NCI-H2171 treated with DMSO at 0.1 percent for 48 hours (cell line): ENCODE measurements at places on chromosomes 1 and 21.

DNA sequence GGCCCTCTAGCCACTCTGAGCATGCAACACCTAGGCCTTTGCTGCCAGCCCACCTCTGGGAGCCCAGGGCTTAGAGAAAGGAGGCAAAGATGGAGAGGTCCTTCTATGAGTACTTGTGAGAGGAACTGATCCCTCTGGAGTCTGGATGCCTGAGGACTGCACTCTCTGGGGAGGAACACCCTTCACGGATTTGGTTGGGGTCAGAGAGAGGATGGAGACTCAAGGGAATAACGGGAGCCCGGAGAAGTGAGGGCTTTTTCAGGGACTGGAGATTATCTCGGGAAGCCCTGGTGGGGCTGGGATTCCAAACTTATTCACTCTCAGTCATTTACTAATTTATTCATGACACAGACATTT, 413 bp upstream of the C1orf232 start:
- DNase-seq = peak; percentile 69

- DNase-seq = no peak
Observed at GRCh38 chr1:2791027-2791760, 10.3 kb downstream of the TTC34 start.

DNA sequence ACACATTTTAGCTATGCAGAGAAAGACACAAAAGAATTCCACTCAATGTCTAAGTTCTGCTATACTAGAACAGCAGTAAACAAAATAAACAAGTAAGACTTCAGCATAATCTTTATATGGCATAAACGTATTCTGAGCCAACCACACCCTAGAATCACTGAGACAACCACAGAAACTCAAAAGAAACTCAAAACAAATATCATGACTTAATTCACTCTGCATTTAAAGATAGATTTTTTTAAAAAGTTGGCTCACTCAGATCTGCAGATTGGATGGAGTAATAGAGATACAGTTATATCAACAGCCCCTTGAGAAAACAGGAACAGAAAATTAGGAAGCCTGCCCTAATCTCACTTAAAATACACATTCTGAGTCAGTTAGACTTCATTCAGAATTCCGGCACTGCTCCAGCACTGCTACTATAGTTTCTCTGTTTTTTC, 95.0 kb downstream of the COL24A1 start:
- DNase-seq = no peak

DNA sequence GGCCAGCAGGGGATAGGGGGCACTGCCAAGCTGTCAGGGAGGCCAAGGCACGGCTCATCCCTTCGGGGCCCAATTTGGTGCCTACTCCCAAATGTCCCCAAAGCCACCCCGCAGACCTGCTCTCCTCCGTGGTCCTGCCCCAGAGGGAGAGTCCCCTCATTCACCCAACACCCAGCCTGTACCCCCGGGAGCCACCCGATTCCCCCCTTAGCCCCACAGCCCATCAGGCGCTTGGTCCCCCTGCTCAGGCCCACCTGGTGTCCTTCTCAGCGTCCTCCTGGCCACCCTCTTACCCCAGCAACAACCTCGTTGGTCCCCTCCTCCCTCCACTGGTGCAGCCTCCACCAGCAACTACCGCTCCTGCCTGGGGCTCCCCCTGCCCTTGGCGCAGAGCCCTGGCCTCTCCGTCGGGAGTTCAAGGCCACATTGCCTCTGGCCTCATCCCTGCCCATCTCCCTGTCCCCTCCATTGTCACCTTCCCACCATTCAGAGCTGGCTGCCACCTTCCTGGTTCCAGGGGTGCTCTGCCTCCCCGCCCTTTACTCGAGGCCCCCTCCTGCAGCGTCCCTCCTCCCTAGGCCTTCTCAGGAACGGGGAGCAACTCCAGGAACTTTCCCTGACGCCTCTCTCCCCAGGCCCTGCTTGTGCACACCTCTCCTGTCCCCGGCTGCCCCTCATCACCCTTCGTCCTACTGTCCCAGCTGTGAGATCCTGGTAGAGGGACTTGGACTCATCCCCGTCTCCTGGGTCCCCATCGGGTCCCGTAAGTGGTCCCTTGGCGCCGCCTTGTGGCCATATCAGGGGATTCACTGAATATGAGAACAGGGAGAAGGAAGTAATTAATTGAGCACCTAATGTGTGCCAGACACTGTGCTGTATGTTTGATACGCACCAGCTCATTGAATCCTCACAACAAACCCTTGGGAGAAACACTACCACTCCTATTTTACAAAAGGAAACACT, 73.9 kb downstream of the RAP1GAP start:
- peak; percentile 39 for DNase-seq

DNA sequence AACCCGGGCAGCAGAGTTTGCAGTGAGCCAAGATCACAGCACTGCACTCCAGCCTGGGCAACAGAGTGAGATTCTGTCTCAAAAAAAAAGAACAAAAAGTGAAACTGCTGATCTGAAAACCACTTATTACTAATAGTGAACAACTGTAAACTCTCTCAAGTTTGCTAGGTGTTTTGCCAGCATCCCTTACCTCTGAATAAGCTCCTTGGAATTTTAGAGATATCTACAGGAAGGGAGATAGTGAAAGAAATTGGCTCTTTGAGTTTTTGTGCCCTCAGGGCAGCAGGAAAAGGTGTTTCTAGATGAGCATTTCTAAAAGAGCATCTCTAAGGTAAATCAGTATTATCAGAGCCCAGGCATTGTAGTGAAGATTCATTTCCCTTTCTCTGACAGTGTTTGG, 27.1 kb downstream of the PARK7 start:
- no peak for DNase-seq

GRCh38 chr1:64483731-64484414, 13.9 kb downstream of the CACHD1 start:
- DNase-seq = no peak

- DNase-seq = no peak
Observed at GRCh38 chr1:238104752-238105151, 214.0 kb upstream of the ZP4 start.

DNA sequence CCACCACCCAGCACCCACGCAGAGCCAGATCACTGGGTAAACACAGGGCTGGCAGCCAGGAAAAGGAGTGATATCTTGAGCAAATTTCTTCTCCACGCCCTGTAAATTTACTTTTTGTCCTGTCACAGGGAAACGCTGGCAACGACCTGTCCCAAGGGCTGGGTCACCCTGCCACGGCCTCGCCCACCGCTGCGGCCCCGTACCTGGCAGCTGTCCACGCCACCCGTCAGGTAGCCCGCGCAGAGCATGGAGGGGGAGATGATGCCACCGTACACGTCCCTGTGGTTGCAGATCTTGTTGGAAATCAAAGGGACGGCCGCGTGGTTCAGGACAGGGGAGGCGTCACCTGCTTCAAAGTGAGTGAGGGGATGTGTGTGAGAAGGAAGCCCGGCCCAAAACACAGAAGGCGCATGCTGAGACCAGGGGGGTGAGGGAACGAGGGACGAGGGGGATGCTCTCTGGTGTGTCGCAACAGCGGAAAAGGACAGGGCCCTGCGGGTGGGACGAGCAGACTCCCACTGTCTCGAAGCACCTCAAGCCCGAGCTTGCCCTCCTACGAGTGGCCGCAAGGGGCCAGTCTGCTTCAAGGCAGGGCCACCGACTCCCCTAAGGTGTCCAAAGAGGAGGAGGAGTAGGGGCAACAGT, 10.1 kb upstream of the TFF1 start:
- no peak for DNase-seq

DNA sequence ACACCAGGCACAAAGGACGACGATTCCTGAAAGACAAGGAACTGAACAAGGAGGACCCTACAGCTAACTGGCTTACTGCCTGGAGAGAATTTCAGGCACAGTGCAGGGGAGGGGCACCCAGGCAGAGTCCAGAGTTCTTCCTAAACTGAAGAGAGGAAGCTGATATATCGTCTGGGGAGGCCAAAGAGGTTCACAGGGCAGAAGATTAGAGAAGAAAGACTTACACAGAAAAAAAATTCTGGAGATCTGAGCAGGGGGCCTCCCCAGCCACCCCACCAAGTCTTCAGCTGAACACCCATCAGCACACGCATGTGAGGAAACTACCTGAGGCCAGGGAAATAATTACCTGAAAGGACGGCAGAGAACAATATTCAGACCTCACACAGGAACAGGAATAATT, 24.6 kb downstream of the SORT1 start:
- no peak for DNase-seq

- DNase-seq = peak; percentile 37
Observed at GRCh38 chr1:167095368-167095767, 1.5 kb downstream of the STYXL2 start.

DNA sequence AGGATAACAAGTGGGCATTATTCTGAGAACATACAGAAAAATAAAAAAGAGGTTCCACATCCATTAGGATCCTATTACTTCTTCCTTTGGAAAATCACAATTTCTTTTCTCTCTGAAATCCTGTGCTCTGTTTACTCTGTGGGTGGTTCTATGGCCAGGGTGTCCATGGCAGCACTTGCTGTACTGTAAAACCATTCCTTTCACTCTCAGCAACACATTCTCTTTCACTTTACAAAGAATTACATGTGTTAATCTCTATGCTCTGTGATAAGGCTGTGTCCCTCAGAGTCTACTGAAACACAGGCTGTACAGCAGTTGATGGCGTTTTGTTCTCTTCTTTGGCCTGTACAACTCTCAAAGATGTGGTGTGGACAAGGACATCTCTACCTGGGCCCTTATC, 524.1 kb downstream of the PTBP2 start:
- no peak for DNase-seq

DNA sequence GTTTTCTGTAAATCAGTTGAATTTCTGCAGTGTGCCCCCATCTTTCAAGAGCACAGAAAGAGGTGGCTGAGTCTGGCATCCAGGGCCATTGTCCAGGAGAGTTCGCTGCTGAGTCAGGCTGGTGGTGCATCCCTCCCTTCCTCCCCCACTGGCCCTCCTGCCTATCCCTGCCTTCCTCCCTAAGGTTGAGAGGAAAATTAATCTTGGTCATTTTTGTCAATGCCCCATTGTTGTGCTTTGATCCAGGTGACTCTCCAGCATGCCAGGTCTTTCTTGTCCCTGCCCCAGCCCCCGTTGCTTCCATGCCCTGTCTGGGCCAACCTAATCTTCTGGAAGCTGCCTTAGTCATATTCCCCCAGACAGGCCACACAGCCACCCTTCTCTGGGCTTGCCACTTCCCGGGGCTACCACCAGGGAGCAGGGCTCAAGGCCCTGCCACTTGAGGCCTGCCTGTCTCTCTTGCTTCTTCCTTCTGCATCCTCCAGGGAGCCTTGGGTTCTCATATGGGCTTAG, 26.6 kb downstream of the PROK1 start:
- DNase-seq = no peak

GRCh38 chr21:46223217-46223616, 5.4 kb downstream of the LSS start:
- no peak for DNase-seq

- DNase-seq = no peak
Observed at GRCh38 chr1:53738205-53739108, 507 bp downstream of the GLIS1 start.

- DNase-seq = no peak
Observed at GRCh38 chr1:197998110-197998509, 80.9 kb downstream of the LHX9 start.

DNA sequence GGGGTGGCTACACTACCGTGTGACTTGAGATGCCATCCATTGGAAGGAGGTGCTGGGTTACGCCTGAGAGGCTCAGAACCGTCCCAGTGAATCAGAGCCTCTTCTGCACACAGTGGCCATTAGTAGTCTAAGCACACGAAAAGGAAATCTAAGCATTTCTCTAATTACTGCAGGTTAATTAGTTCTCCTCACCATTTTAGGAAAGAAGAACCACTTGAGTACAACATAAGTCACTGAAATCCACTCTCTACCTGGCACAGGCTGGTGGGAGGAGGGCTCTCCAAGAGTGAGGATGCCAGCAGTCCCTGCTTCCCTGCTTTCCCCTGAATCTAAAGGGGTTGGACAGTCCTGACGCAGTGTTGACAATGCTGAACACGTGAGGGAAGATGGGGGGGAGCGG, 606.3 kb downstream of the NPHP4 start:
- DNase-seq = no peak

GRCh38 chr1:45870500-45870899, 67.1 kb downstream of the MAST2 start:
- no peak for DNase-seq

DNA sequence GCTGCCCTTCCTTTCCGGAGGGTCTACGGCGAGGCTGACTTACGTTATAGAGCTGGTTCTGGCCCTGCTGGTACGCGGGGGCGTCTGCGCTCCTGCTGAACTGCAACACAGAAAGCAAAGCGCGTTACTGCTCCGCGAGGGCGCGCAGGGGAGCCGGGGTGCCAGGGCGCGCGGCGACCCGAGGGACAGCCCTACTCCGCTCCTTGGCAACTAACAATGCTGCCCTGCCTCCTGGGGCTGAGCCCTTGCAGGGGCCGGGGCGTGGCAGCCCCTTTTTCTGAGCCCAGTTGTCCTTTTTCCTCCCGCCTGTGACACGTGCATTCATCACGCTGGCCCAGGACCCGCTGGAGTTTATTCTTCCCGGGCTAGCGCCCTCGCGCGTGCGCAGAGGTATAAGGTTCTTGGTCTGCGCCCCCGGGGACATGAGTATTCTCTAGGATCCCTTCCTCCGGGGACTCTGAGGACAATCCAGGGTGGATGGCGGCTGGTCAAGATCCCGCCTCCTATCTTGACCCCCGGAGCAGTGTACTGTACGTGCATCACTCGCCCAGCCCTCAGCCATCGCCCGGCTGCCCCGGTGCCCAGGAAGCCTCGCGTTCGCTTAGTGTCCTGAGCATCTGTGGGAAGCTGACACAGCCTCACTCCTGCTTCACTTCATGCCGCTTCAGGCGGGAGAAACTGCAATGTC, 78.9 kb downstream of the CD247 start:
- DNase-seq = peak; percentile 16

GRCh38 chr21:44989537-44989886, 49.7 kb downstream of the SLX9 start:
- peak; percentile 37 for DNase-seq

- peak; percentile 47 for DNase-seq
Observed at GRCh38 chr1:56120021-56120420, 459.3 kb downstream of the PLPP3 start.

- no peak for DNase-seq
Observed at GRCh38 chr1:151809985-151810556, 4.9 kb upstream of the LINGO4 start.

DNA sequence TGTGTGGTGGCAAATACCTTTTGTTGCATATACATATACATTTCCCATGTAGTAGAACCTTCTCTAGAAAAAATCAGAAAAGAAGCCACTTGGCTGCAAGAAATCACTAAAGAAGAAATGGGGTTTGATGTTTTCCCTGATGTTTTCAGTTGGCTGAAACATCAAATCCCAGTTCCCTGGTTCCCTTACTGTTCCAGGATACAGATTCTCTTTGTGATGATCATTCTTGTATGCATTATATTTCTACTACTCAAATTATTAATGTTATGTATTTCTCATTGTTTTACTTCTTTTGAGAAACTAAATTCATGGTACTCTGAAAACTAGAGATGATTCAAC, 7.6 kb downstream of the RNU1-2 start:
- DNase-seq = no peak

- no peak for DNase-seq
Observed at GRCh38 chr21:44294391-44295162, 5.3 kb upstream of the PFKL start.
